ENCODE measurements at places on chromosomes 11 and 22.

DNA sequence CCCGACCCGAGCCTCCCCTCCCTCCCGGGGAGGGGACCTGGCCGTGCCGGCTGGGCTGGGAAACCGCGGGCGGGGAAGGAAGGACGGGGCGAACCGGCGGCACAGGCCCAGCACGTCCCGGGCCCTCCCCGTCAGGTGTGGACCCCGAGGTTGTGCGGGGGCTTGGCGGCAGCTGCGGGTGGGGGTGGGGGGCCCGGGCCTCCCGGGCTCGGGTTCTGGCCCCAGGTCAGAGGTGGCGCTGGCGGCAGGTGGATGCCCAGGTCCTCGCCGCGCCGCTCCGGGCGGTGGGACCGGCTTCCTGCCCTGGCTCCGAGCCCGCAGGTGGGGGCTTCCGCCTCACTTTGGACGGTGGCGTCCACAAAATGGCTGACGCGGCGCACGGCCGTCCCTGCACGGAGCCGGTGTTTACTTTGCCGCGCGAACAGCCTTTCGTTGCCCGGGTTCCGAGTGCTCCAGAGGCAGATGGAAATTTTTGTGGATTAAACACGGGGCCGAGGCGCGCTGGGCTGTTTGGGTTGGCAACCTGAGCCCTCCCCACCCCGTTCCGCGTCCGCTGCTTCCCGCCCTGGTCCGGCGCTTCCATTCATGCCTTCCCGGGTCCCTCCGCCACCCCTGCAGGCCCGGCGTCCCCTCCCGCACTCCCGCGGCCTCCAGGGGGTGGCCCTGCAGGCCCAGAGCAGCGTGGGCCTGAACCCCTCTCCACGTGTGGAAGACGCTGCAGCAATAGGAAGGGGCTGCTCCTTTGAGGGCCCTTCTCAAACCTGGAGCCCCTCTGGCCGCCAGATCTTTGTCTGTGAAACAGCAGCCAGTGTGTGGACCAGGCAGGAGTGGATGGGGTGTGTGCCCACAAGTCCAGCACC is 92.0 kb upstream of the KCNQ1OT1 start:
- DNase-seq, result peak; percentile 68

- no peak for DNase-seq
Observed at GRCh38 chr22:42814215-42814614, 42.9 kb downstream of the ARFGAP3 start.

DNA sequence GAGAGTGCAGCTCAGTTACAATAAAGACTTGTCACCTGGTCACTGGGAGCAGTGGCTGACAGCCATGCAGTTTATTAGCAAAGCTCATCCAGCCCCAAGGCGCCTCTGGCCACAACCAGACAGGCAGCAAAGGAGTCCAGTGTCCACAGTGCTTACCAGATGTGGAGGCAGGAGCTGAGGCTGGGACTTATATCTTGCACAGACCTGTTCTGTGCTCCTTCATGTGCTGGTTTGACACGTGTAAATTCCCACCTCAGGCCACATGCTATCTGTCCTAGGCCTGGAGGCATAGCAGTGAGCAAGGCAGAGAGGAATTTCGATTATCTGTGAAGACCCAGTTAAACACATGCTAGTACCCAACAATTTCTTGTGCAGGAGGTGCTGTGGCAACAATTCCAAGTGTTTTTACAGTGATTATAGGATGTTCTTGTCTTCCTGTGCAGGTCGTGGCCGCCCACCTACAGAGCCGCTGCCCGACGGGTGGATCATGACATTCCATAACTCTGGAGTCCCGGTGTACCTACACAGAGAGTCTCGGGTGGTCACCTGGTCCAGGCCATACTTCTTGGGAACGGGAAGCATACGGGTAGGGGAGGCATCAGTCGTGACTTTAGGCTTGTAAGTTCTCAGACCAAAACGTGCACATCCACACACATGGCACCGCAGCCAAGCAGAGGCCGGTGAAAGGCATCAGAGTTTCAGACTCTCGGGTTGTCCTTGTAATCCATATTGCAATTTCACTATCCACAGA is 9.4 kb downstream of the DGCR8 start:
- no peak for DNase-seq

DNA sequence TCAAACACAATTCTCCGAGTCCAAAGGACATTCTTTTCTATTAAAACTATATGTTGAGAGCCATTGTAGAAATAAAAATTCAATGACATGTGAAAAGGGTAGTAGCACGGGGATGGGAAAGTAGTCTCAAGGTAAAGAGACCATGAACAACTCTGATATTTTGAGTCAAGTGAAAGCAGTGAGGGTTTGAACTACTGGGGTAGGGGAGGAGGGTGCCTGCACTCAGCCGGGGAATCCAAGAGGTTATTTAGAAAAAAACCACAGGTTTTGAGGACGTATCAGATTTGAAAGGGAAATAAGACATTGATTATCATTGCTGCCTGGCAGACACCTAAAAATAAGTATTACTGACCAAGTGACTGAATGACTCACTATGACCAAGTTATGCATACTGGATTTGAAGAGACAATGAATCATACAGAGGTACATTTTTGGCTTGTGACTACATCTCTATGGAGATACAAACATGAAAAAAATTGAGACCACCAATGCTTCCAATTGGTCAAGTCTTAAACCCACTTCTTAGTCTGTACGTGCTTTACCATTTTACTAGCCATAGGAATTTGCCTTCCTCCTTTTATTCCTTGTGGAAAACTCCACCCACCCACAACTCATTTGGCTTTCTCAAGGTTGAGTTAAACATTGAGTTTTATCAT is 2.2 kb upstream of the OR52H1 start:
- DNase-seq, result no peak

- DNase-seq, result no peak
Observed at GRCh38 chr22:48612077-48612995, 1215.3 kb downstream of the BRD1 start.

DNA sequence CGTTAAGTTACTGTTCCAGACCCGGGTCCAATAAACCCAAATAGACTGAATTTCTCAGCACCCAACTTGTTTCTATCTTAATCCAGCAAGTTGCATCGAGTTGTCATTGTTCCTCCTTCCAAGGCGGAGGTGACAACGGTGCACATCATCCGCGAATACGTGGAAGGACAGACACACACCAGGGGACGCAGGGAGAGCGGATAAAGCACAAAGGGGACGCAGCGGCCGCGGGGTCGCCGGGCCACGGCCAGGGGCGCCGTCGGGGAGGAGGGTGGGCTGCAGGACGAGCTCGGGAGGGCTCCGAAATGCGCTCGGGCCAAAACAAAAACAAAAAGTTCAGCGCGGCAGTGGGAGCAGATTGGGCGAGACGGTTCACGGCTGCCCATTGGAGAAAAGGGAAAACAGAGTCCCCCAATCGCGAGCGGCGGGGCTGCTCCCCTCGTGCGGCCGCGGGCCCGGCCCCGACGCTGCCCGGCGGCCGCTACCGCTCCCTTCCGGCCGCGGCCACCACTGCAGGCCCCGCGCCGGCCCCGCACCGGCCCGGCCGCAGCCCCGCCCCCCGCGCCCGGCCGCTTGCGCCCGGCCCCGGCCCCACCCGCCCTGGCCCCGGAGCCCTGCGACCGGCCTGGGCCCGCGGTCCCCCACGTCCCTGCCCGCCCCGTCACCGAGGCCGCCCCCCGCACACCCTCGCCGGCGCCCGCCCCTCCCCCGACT is 518 bp downstream of the KMT5B start:
- peak; percentile 85 for DNase-seq

DNA sequence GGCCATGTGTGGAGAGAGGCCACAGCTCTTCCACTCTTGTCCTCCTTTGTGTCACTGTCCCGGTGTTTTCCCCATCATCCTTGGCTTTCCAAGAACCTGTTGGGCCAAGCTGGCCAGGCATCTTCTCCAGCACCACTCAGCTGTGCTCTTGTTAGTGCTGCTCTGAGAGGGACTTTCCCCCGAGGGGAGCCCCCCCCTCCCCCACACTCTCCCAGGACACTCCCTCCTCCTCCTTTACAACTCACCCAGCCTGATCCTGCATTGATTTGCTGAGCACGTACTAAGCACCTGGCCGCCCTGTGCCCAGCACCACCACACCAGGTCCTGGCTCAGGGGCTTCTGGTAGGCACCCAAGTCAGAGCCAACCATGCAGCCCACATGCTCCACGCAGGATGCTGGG is 13.2 kb downstream of the TP53AIP1 start:
- DNase-seq, result no peak

GRCh38 chr11:65498042-65498726 is 661 bp upstream of the MALAT1 start:
- peak; percentile 86 for DNase-seq

DNA sequence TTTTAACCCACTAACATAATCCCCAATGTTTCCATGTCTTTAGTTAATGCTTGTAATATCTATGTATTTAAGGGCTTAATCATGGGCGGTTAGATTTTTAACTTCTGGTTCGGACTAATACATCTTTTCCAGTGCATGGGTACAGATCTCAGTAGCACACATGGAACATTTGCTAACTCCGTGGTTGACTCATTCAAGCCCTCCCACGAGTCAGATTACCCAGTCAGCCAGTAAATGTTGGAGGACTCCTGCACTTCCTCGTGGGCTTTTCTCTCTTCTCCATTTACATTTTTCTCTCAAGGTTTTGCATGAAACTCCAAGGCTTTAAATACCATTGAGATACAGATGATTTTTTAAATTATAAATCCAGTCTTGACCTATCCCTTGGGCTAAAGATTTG is 313.9 kb downstream of the ST3GAL4 start:
- no peak for DNase-seq

GRCh38 chr22:17972385-17973191 is 51.8 kb downstream of the MICAL3 start:
- DNase-seq, result no peak

DNA sequence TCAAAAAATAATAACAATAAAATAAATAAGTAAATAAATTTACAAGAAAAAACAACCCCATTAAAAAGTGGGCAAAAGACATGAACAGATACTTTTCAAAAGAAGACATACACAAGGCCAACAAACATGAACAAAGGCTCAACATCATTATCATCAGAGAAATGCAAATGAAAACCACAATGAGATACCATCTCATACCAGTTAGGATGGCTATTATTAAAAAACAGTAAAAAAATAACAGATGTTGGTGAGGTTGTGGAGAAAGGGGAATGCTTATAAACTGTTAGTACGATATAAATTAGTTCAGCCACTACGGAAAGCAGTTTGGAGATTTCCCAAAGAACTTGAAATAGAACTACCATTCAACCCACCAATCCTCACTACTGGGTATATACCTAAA is 44.6 kb downstream of the PRCP start:
- DNase-seq, result no peak

GRCh38 chr11:13110929-13111812 is 102.1 kb downstream of the RASSF10 start:
- no peak for DNase-seq

DNA sequence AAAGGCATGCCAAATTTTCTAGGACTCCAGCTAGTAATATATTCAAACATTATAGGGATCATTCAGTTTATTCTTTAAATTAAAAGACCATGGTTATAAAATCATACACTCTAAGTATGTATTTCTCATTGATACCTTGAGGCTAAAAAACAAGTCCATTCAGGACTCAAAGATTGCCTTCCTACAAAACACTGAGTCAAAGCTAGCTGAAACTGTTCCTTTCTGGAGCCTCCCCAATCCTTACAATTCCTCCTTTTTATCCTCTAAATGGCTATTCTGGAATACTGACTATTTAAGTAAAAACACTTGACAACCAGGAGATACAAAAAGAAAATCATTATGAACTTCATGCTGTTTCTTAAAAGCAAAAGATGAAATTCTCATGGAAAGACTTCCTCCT is 4.9 kb upstream of the TTLL12 start:
- no peak for DNase-seq

GRCh38 chr22:47275605-47276449 is 513.4 kb downstream of the TBC1D22A start:
- DNase-seq, result peak; percentile 48

- peak; percentile 39 for DNase-seq
Observed at GRCh38 chr22:49446145-49446758, 381.4 kb downstream of the BRD1 start.

DNA sequence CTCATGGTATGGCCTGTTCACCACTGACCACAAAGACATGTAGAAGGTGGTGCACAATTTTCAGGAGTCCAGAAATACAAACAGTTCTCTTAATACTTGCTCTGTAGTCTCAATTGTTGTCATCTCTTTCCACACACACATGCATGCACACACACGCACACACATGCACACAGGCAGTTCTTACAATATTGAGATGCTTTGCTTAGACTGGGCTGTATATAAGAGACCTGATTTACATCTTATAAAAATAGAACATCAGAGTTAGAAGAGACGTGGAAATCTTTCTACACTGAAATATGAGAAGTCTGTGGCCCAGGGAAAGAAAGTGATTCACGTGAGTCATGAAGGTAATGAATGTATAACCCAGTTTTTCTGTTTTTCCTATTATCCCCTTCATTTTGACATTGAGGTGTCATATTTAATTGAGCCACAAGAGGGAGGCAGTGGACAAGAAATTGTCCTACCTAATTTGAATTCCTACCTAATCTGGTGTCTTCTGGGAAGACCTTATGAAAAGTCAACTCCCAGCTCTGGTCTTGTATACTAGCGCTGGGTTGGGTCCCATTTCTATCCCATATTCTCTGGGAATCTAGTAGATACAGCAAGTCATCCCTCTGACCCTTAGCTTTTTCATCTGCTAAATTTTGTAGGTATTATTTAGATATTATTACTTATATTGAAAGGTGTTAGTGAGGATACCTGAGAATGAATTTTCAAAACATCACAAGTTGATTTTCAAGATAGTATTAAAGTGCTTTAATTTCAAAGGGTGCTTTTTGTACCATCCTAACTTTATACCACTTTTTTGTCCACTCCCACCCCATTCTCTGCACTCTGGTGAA is 14.9 kb upstream of the MS4A4A start:
- no peak for DNase-seq

- DNase-seq, result peak; percentile 63
Observed at GRCh38 chr11:69210310-69211035, 54.7 kb downstream of the SMIM38 start.

DNA sequence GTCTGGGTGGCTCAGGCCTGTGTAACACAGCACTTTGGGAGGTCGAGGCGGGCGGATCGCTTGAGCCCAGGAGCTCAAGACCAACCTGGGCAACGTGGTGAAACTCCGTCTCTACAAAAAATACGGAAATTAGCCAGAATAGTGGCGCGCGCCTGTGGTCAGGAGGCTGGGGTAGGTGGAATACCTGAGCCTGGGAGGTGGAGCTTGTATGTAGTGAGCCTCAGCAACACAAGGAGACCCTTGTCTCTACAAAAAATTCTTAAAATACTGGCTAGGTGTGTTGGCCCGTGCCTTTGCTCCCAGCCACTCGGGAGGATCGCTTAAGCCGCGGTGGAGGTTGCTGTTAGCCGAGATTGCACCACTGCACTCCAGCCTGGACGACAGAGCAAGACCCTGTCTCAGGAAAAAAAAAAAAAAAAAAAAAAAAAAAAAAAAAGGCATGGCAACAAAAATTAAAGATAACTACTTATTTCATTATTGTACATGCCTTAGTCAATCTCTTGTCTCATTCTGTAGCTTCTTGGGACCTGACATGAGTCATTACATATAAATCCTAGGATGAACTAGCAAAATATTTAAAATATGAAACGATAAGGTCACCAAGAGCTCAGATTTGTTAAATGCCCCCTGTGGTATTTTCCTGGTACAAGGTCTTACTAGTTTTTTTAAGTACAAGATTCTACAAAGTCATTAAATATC is 1.1 kb downstream of the TAF1D start:
- DNase-seq, result peak; percentile 79

- DNase-seq, result peak; percentile 38
Observed at GRCh38 chr22:22866381-22867111, 21.1 kb upstream of the IGLL5 start.

All from activated effector memory CD4-positive, alpha-beta T cell treated with anti-CD3 and anti-CD28 coated beads, Interleukin-2, amount 50 U/mL, for 16 hours (primary cell).